Muscle of leg (tissue), 16 donors: ENCODE measurements at places on chromosomes 12 and 14. TPM values are rescaled to one million over a fixed set of nuclear protein-coding genes. Genes with fewer than 3 reads are reported as not detected.

TAS2R8 gene
- total RNA-seq: 0.04 TPM

PLD4 gene
- total RNA-seq: 3.1 TPM

PELI2 gene
- total RNA-seq: 4.7 TPM

DNA sequence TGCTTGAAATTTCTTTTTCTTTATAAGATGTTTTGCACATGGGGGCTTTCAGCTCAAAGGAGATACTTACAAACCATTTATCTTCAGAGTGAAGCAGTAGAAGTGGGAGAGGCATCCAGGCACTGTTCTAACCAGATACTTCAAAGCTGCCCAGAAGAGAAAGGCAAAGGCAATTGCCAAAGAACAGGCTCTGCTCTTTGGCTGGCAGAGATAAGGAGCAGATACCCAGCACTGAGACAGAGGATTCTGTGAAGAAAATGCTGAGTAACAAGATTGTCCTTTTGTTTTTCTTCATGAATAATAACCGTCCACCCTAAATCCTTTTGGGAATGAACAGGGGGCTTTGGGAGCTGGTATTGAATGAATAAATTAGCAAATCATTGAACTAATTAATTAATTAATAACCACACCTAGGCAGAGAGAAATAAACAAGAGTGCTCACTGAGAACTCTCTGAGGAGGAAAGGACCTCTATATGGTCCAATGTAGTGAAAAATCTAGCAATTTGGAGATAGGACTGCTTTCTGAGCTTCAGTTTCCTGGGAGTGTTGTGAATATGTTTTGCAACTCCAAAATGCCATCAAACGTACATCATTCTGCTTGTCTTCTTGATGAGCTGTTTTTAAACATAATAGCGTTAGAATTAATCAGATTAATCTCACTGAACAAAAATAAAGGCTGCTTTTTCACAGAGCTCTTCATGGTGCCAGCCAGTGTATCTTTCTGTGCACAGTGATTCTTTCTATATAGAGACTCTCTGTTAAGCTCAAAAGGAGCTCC, 192.8 kb upstream of the AMIGO2 start:
- H3K4me1 ChIP-seq: no peaks in the 10 kb centered on the region
- no peaks in the 10 kb centered on the region for H3K27me3 ChIP-seq
- no peaks in the 10 kb centered on the region for H3K36me3 ChIP-seq
- no peak for DNase-seq
- H3K4me3 ChIP-seq: no peak overlapping the region

GRCh38 chr12:49552014-49552413, 13.2 kb downstream of the KCNH3 start:
- H3K27ac ChIP-seq: no peak overlapping the region
- no peak for DNase-seq
- no peak overlapping the region for H3K4me3 ChIP-seq
- H3K27me3 ChIP-seq: peaks cover 29% of the 10 kb centered on the region
- peaks cover 13% of the 10 kb centered on the region for H3K36me3 ChIP-seq
- peaks cover 31% of the 10 kb centered on the region for H3K4me1 ChIP-seq

CAPZA3 gene
- not detected for total RNA-seq

- peaks cover 5% of the 10 kb centered on the region for H3K4me1 ChIP-seq
- DNase-seq: no peak
- no peaks in the 10 kb centered on the region for H3K27me3 ChIP-seq
- no peaks in the 10 kb centered on the region for H3K36me3 ChIP-seq
Observed at GRCh38 chr12:82655751-82656150, 31.0 kb upstream of the TMTC2 start.

DNA sequence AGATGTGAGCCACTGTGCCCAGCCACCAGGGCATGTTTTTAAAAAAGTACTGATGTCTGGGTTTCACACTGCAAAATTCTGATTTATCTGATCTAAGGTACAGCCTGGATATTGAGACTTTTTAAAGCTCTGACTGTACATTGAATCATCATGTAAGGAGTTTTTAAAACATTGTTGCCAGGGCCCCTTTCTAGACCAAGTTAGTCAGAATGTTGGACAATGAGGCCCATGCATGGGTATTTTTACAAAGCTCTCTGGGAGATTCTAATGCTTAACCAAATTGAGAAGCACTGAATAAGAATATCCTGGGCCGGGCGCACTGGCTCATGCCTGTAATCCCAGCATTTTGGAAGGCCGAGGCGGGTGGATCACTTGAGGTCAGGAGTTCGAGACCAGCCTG, 16.7 kb downstream of the TMEM19 start:
- H3K4me1 ChIP-seq: no peaks in the 10 kb centered on the region
- no peak overlapping the region for H3K4me3 ChIP-seq
- H3K27me3 ChIP-seq: no peaks in the 10 kb centered on the region
- H3K27ac ChIP-seq: no peak overlapping the region
- H3K36me3 ChIP-seq: peaks cover 26% of the 10 kb centered on the region

GRCh38 chr12:68269779-68270178, 16.4 kb upstream of the IL22 start:
- no peaks in the 10 kb centered on the region for H3K36me3 ChIP-seq
- no peak overlapping the region for H3K4me3 ChIP-seq
- H3K27ac ChIP-seq: no peak overlapping the region
- H3K27me3 ChIP-seq: no peaks in the 10 kb centered on the region
- no peaks in the 10 kb centered on the region for H3K4me1 ChIP-seq
